Cerebellum (tissue), 4 donors: ENCODE measurements at places on chromosomes 2 and 18.

GRCh38 chr18:12577848-12578247 lies 80.1 kb downstream of the SPIRE1 start:
- DNase-seq, result no peak

- peak; percentile 61 for DNase-seq
These were observed 95.9 kb downstream of the MAP4K4 start for GRCh38 chr2:101793277-101793969.

DNA sequence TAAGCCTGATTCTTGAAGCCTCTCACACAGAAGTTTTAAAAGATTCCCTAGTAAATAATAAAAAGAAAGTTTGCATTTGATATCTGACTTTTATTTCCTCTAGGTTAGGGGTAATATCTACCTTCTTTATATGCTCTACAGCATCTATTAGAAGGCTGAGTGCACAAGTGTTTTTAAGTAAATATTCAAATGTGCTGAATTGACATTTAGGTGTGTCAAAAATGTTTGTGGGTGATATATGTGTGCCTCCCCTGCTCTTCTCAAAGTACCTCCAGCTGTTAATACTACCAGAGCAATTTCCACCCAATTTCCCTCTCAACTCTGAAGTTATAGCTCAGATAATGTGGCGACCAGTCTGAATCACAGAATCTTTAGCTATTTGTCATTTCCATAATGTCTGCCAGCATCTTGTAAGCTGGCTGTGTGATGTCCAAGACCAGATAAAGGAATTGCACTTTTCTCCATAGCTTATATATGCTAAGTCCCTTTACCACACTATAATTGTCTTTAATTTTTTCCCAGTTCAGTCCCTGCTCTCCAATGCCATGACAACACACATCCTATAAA lies 24.4 kb upstream of the ERMN start:
- DNase-seq, result no peak

DNA sequence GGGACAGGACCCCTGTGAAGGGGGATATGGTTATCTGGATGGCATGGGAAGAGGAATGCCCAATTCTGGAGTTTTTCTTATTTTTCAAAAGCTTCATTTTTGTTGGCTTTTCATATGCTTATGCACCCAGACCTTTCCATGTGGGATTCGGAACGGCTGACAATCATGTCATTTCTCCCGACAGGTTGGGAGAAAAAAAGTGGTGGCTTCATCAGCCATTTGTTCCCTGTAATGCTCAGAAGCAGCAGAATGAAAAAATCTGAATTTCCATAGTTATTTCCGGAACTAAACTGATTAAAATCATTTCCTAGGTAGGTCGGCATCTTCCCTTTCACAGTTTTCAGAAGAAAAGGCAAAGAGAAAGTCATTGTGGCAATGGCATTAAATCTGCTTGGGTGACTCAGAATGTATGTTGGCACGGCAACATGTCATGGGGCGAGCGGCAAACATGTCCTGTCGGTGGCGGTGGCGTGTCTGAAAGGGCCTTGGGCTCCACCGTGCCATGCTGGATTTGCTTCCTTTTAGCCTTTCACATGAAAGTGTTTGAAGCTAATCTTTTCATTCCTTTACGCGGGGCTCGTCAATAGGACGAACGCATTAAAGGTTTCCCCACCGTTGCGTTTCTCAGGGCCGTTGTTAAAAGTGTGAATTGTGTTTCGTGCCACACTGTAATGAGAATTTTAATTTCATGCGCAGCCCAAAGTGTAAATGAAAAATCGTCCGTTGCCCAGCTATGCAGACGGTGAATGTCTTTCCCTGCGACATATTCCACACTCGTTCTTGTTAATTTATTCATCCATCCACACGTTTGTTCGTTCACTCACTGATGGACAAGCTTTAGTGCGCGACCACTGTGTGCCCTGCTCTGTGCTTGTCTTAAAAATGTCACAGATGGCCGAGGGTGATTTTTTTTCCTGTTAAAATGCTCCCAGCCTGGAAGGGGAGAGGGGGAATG lies 18.5 kb downstream of the ACKR3 start:
- DNase-seq, result no peak

GRCh38 chr18:12287684-12288402 lies 20.2 kb upstream of the TUBB6 start:
- DNase-seq, result no peak

GRCh38 chr2:69989009-69989408 lies 27.6 kb upstream of the ASPRV1 start:
- no peak for DNase-seq

DNA sequence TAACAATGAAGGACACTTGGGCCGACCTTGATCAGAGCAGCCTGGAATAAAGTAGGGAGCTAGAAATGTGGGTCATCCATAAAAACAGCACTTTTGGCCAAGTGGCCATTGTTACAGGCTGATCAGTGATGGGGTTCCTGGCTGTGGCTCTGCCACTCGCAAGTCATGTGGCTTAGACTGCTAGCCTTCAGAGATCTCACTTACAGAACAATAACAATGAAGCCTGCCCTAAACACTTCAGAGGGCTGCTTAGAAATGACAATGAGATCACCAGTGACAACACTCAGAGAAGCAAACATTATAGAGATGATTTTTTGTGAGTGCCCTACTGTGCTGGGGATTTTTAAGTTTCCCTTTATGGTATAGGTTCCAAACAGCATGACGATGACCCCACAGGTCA lies 107.9 kb upstream of the LMAN1 start:
- no peak for DNase-seq

- DNase-seq, result no peak
These were observed 75.1 kb downstream of the CPO start for GRCh38 chr2:207014424-207014823.

- no peak for DNase-seq
These were observed 40.7 kb upstream of the TANK start for GRCh38 chr2:161119483-161119882.
